Stimulated activated CD4-positive, alpha-beta T cell treated with anti-CD3 and anti-CD28 coated beads, Interleukin-12 subunit alpha, Interleukin-12 subunit beta, amount 100 ng/mL, for 24 hours (primary cell): ENCODE measurements at places on chromosomes 2 and 18.

DNA sequence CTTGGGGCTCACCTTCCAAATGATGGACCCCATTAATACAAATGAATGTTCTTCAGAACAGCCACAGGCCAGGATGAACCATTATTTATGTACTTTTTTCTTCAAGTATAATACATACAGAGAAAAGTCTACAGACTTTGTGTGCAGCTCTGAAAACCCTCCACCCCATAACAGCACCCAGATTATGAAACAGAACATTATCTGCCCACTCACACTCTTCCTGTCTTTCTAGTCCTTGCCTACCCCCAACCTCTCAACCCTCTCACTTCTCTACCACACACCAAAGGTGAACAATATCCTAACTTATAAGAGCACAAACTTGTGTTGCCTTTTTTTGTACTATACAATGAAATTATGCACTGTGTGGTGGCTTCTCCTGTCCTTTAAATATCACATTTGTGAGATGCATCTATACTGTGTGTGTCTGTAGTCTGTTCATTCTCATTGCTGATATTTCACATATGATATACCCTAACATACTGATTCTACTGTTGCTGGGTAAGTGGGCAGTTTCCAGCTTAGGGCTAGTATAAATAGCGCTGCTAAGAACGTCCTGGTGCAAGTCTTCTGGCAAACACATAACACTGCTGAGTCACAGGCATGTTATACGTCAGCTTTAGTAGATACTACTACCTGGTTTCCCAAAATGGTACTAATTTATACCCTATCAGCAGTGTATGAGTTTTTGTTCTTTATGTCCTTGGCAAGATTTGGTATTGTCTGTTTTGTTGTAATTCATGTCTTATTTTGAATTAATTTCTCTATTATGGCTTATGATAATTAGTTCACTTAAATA, 1.0 kb upstream of the NPHP1 start:
- DNase-seq = no peak

DNA sequence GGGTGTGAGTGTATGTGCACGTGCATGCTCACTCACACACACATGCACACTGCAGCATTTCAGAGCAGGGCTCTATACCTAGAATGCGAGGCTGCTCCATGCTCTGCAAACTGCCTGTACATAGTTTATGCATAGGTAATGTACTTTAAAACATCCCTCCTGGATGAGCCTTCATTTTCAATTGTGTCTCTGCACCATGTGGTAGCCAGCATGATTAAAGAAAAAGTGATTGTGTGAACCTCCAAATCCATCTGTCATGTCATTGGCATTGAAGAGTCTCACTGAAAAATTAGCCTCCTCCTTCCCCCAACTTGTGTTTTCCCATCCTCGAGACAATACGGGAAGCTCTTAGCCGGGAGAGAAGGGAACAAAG, 120.9 kb upstream of the SPATS2L start:
- no peak for DNase-seq

DNA sequence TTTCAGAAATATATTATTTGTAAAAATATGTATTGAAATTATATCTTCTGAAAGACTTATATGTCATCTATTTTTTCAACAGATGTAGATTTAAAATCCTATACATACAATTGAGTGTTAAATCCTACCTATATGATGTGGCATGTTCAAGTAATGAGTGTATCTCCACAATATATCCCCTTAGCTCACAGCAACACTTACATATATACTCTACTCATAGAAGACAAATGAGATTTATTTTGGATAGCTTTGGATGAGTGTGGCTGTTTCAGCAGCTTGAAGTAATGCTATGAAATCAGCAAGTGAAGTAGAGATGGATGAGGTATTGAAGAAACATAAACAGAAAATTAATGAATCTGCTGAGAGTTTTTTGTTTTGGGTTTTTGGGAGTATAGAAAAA, 263.1 kb downstream of the ARHGAP15 start:
- no peak for DNase-seq

DNA sequence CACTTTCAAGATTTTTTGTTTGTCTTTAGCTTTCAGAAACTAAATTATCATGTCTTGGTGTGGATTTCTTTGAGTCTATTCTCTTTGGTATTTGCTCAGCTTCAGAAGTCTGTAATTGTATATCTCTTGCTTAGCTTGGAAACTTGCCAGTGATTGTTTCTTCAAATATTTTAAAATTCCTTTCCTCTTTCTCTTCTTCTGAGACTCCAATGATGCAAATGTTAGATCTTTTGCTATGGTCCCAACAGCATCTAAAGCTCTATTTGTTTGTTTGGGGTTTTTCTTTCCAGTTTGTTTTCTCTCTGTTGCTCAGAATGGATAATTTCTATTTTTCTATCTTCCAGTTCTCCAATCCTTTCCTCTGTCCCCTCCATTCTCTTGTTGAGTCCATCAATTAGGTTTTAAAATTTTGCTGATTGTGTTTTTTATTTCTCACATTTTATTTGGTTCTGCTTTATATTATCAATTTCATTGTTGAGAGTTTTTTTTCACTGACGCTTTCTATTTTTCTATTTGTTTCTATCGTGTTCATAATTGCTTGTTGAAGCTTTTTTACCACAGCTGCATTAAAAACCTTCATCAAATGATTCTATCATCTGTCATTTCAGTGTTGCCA, 81.5 kb upstream of the DAPL1 start:
- DNase-seq = no peak

GRCh38 chr2:201879996-201880395, 73.7 kb downstream of the CDK15 start:
- no peak for DNase-seq

DNA sequence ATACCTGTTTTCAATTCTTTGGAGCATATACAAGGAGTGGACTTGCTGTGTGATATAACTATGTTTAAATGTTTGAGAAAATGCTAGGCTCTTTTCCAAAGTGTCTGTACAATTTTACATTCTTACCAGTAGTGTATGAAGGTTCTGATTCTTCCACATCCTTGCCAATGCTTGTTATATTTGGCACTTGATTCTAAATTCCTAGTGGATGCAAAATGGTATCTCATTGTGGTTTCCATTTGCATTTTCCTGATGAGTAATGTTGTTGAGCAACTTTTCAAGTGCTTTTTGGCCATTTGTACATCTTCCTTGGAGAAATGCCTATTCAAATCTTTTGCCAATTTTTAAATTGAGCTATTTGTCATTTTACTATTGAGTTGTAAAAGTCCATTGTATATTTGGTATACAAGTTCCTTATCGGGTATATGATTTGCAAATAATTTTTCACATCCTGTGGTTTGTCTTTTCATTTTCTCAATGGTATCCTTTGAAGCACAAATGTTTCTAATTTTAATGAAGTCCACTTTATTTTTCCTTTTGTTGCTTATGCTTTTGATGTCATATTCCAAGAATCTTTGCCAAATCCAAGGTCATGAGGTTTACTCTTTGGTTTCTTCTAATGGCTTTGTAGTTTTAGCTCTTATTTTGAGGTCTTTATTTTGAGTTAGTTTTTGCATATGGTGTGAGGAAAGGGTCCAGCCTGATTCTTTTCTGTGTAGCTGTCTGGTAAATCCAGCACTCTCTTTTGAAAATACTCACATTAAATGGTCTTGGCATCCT, 33.2 kb upstream of the CWC22 start:
- DNase-seq = no peak

DNA sequence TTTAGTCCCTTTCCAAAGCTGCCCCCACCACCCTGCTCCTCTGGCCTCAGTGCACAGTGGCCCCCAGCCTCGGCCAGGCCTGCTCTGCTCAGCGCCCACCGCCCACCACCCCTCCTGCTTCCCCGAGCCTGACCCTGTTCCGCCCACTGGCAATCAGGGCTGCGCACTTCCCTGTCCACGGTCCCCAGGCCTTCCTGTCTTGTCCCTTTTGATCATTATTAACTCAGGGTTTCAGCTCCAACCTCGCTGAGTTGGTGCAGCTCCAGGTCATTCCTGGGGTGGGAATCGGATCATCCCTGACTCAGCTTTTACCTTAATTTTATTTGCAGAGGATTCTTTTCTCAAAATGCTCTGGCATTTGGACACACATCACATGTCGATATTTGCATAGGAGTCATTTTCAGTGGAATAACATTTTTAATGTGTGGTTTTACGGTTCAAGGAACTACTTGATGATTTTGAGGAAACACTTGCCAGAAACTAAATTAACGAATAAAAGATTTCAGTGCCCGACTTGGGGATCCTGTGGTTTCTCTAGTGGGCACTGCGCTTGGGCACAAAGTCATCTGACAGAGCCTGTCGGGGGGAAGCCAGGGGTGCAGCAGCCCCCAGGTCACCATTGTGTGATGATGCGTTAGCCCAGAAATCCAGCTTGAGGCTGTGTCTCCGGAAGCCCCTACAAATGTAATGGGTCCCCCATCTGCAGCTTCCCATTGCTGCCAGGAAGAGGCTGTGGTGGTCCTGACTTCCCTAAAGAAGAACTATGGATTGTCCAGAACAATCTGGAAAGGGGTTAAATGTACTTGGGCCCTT, 1.0 kb upstream of the ESPNL start:
- DNase-seq = no peak

DNA sequence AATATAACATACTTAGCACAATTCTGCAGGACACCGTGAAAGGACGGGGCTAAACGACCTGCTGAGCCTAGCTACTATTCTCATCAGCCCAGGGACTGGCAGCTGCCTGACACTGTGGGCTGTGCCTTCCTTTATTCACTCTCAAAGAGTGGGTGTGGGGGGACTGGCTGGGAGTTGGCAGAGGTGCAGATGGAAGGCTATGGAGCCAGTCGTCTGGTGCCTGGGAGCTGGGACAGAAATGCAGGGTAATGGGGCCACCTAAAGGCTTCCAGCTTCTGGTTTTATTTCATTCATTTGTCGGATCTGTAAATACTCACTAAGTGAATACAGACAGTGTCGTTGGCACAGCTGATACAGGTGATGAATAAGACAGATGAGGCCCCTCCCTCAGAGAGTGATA, 56.0 kb upstream of the NFU1 start:
- DNase-seq = no peak
